ENCODE measurements at places on chromosomes 3 and 15. TPM values are rescaled to one million over a fixed set of nuclear protein-coding genes. Genes with fewer than 3 reads are reported as not detected.

GRCh38 chr3:58723173-58723572, 56.6 kb upstream of the FAM3D start:
- H3K4me1 ChIP-seq: peaks cover 19% of the 10 kb centered on the region
- H3K4me3 ChIP-seq: no peak overlapping the region
- H3K27ac ChIP-seq: no peak overlapping the region
- no peaks in the 10 kb centered on the region for H3K27me3 ChIP-seq

DNA sequence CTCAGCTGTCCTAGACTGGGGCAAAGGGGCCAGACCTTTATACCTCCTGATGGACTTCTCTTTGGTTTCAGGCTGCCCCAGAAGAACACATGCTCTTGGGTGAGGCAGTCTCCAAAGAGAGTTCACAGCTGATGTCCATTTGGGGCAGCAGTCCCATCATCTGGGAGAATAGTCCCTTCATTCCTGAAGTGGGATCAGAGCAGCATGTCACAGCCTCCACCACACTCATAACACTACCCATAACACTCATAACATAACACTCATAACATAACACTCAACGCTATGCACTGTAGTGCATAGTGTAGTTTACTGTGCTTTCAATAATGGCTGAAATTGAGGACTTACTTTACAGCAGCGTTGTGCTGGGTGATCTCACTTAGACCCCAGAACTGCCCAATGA, 36.7 kb upstream of the PLCL2 start:
- peaks cover 10% of the 10 kb centered on the region for H3K4me1 ChIP-seq
- no peak for DNase-seq
- H3K4me3 ChIP-seq: no peak overlapping the region

GRCh38 chr3:138202945-138203701, 16.0 kb downstream of the ARMC8 start:
- H3K4me3 ChIP-seq: no peak overlapping the region
- H3K36me3 ChIP-seq: peaks cover 6% of the 10 kb centered on the region
- DNase-seq: no peak

DNA sequence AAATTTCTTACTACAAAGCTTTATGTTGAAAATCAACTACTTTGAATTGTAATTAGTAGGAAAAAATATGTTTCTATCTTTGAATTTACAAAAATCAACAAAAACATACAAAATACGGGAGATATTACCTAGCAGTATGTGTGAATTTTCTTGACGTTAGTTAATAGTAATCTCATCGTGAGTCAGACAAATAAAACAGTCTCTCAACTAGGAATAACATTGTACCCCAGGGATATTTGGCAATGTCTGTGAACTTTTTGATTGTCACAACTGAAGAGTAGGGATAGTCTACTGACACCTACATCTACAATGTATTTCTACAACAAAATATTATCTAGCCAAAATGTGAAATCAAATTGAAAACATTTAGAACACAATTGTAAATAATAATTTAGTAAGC, 250.3 kb downstream of the POLQ start:
- no peak for DNase-seq
- H3K4me3 ChIP-seq: no peak overlapping the region
- H3K27me3 ChIP-seq: no peaks in the 10 kb centered on the region
- H3K4me1 ChIP-seq: no peaks in the 10 kb centered on the region

Gene DNAJA4
- 76.8 TPM for total RNA-seq

Gene GOLGA6B
- total RNA-seq: not detected

Measured in upper lobe of left lung (tissue), 6 donors.